ENCODE measurements at places on chromosomes 5 and 9.

- no peak for DNase-seq
Observed at GRCh38 chr5:152170350-152170749, 234.7 kb downstream of the NMUR2 start.

DNA sequence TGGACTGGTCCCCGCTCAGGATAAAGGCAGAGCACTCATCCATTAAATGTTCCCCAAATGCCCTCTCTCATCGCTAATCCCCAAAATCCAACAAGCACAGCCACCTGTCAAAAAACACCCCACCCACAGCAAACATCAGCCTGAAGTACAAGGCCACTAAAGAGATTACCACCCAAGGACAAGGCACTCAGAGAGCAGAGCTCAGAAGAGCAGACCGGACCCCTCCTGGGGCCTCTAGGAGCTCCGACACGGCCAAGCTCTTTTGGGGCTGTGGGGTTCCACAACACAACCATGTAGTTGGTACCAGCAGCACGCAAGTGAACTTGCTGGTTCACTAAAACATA is 9.8 kb downstream of the VDAC1 start:
- DNase-seq = no peak

GRCh38 chr5:149063017-149063687 is at the start of gene SH3TC2:
TSS of gene SH3TC2 (minus strand) at chr5:149063062. CDS start at chr5:149063022, 40 bp downstream.
- peak; percentile 99 for DNase-seq

DNA sequence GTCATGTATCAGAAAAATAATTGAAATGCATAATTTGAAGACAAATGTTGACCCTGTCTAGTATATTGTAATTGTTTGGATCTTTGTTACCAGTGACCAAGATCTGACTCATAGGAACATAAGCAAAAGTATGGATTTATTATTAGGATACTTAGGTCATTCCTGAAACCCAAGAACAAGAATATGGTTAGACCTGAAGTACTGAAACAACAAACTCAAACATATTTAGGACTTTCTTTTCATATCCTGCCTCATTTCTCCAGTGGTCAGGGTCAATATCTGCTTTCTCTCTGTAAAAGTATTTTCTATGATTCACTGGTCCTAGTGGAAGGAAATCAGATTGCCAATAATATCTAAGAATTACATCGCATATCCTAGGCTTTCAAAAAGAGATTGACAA is 1937.1 kb upstream of the WWC1 start:
- no peak for DNase-seq

DNA sequence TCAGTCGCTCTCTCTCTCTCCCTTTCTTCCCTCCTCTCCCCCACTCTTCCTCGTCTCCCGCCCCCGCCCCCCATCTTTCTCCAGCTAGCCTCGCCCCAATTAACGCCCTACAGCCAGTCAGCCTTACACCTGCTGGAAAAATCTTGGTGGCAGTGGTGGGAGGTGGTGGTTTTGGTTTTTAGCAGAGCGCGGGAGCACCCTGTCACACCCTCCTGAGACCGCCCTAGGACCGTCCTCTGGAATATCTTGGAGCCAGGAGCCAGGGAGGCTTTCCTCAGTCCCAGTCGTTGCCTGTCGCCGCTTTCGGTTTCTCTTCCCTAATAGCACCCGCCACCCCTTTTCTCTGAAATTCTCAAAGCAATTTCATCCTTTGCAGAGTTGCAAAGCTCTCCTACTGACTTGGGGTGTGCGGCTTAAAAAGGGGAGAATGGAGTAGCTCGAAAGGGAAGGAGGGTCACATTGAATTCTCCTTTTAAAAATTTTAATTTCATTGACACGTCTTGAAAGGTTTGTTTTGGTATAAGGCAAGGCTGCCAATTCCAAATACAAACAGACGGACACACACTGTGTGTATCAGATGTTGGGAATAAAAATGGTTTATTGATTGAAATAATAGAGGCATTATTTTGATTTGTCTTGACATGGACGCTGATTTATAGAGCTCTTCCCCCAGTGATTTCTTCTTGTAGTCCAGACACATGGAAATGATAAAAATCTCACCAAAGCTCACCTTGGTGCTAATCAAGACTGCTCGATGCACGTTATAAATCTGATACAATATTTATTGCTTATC is 301.3 kb downstream of the PARP8 start:
- DNase-seq = no peak

- DNase-seq = no peak
Observed at GRCh38 chr5:76204713-76205112, 121.5 kb downstream of the SV2C start.

DNA sequence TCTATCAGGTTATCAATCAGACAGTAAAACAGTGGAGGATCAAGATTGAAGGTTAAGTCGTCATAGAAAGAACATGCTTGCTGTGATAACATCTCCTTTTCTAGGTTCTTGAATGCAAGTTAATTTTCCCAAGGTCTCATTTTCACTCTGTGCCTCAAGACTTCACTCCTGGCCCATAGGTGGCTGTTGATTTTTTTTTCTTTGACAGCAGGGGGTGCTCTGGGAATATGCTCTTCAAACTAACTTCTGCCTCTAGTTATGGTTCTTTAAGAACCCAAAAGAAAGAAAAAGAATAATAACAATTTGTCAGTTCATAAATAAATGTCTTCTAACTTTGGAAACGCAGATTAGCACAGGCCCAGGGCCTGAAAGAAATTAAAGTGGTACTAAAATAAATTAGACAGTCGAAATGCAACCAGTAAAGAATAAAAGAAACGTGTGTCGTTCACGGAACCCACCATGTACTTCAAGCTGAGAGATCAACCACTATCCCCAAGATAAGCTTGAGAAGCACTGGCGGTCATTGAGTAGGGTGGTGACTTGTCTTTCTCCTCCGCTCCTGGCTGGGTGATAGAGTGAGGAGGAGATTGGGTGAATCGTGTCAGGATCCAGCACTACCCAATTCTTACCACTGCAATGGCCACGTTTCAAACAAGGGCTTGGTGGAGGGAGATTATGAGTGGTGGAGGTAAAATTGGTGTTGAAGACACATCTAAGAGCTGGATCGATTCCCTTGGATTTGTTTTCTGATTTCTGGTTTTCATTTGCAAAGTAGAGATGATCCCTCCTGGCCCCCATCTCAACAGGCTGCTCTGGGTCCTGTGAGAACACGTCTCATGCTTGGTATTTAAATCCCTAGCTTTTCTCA is 93.4 kb upstream of the IRX4 start:
- DNase-seq = no peak

GRCh38 chr9:91073049-91073810 is 271.6 kb downstream of the SYK start:
- DNase-seq = no peak

DNA sequence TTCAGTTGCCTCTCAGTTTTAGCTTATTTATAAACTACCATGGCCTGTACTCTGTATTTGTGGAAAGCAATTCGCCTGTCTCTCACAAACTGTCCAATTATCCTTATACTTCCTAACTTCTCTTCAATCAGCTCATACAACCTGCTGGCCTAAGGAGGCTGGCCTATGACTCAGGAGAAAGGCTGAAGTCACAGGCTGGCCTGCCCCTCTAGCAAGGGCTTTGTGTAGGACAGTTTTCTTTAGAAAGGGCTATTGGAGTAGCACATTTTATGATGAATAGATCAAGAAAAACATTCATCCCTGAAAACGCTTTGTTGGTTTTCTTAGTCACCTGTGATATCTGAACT is 988.7 kb upstream of the ARRDC3 start:
- DNase-seq = no peak

DNA sequence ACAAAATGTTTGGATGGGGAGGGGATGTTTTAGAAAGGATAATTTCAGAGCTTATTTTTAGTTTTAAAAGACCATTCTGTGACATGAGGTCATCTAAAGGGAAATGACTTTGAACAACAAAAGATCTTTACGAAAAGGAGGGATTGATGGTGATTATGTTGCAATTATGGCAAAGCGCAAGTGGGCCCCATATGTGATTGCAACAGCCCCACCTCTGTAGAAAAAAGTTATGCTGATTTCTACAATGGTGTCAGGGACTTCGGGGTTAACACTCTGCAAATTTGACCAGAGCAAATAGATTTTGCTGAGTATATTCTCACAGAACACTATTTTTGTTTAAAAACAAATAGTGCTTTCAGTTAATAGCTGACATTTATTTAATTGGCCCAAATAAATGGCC is 312.8 kb downstream of the NSG2 start:
- DNase-seq = no peak

- no peak for DNase-seq
Observed at GRCh38 chr9:138051586-138052321, 174.2 kb downstream of the CACNA1B start.

DNA sequence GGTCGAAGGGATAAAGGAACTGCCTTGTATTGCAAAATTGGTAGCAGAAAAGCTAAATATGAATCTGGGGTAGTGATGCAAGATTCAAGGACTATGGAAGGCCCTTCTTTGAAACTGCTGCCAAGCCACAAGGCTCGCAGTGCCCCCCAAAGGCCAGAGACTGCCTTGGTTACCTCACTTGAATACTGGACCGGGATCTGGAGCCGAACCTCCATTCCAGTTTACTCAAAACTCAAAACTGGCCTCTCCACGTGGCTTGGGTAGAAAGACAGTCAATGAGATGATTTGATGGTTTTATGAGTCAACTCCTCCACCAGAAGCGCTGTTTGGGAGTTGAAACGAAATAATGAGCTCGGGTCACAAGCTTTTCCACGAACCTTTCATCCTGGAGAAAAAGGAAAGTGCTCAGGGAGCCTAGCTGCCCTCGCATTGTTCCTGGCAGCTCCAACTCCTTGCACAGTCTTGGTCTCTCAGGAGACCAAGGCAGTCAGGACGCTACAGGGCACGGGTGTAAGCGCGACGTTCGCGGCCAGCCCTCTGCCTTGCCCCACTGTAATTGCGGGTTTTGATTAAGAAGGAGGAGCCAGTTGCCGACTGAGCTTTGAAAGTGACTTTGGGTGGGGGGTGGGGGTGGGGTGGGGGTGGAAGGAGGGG is 2.8 kb downstream of the ST8SIA4 start:
- DNase-seq = peak; percentile 73

DNA sequence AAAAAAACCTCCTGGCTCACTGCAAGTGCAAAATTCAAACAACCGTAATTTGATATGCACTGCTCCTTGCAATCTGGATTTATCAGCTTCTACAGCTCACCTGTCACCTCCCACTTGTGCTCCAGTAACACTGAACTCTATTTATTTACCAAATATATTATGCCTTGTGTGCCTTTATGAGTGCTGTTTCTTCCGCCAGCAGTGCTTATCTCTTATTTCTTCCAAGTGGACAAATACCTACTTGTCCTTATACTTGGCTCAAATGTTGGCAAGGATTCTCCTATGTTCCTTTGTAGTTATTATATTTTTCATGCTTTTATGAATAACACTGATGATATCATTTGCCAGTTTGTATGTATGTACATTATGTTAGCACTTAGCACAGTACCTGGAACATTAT is 145.7 kb upstream of the ARRDC3 start:
- DNase-seq = no peak

- no peak for DNase-seq
Observed at GRCh38 chr5:665956-666711, 27.0 kb downstream of the TPPP start.

Measured in hematopoietic multipotent progenitor cell treated with erythropoietin and hydrocortisone succinate and interleukin-3 and kit ligand, for 8 days (in vitro differentiated cells).